ENCODE measurements at places on chromosomes 5 and 9.

GRCh38 chr5:142248853-142249462 is 75.9 kb downstream of the SPRY4 start:
- DNase-seq = peak; percentile 96

- peak; percentile 17 for DNase-seq
Measured at GRCh38 chr5:97266576-97266975, 83.5 kb upstream of the RIOK2 start.

GRCh38 chr5:77379558-77380061 is 112.5 kb downstream of the WDR41 start:
- no peak for DNase-seq

DNA sequence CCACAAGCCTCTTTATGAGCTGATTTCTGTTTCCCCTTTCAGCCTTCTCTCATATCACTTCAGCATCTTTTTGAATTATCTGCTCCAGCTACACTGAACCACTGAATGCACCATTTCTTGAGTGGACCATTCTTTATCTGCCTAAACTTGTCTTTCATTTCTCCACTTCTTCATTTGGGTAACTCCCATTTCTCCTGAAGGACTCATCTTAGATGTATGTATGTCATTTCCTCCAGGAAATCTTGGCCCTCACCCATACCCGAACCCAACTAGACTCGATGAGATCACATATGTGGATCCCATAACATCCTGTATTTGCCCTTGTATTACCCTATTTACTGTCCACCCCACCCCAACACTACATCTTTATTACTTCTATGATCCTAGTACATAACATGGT is 249.8 kb downstream of the KIF4B start:
- DNase-seq = no peak

GRCh38 chr5:134554319-134555222 is 29.1 kb downstream of the JADE2 start:
- peak; percentile 66 for DNase-seq

DNA sequence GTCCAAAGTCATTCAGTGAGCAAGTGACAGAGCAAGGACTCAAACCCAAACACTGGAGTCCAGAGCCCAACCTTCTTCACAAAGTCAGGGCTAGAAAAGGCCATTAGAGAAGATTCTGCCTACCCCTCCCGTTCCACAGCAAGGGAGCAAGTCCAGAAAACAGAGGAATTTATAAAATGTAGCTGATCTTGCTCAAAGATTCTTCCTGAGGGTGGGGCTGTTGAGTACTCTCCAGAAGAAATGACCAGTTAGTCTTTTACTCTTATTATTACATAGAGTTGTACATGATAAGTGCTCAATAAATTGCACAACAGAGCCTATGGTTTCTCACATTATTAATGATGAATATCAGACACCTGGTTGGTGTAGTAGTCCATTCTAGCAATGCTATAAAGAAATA is 39.3 kb upstream of the HMHB1 start:
- no peak for DNase-seq

GRCh38 chr5:149757197-149757947 is 27.3 kb downstream of the PPARGC1B start:
- no peak for DNase-seq

GRCh38 chr5:107518616-107519015 is 152.1 kb downstream of the EFNA5 start:
- DNase-seq = no peak

DNA sequence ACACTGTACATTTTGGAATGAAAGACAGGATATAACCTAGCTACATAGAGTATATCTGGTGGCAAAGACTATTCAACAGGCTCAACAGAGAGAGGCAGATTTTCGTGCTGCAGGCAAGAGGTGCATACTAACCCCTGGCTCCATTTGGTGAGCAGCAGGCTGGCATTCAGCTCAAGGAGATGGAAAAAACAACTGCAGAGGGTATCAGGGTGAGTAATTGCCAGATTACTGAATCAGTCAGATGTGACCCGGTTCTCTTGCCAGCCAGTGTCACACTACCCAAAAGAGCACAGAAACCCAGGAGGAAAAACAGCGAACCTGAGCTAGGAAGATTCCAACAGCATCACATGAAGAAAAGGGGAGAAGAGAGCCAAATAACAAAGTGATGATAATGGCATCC is 130.4 kb upstream of the PRLR start:
- no peak for DNase-seq

- peak; percentile 3 for DNase-seq
Measured at GRCh38 chr5:163269624-163270023, 167.8 kb upstream of the CCNG1 start.

DNA sequence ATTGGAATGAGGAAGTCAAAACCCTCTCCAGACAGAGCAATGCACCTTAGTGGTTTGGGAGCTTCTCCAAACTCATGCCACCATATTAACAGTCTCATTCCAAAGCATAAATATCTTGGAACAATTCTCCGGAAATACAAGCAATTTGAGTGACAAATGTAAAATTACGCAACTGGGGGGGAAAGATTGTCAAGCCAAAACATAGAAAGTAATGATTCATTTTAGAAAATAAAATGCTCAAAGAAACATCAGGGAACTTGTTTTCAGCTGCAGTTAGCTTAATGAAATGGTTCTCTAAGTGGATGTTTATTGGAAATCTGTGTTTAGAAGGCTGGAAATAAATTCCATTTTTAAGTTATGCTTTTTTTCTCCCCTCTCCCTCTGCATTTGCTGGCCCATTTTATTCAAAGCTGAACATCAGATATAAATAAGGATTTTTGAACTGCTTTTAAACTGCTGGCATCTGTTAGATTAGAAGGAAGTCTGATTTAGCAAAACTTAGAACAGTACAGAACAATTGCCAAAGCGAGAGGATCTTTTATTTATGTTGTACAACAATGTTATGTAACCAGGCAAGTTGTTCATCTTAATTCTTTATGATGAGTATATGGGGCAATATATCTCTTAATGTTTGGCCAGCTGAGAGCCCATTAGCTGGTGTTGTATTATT is 551.9 kb downstream of the PRELID2 start:
- DNase-seq = peak; percentile 20

GRCh38 chr9:131631306-131631705 is 86.0 kb downstream of the PRRT1B start:
- DNase-seq = no peak

GRCh38 chr9:2159521-2160454 is 144.6 kb downstream of the SMARCA2 start:
- peak; percentile 5 for DNase-seq
